ENCODE measurements at places on chromosomes 7 and 10. TPM values are rescaled to one million over a fixed set of nuclear protein-coding genes. Genes with fewer than 3 reads are reported as not detected.

Gene FGL2
- total RNA-seq = 0.34 TPM

Gene ZNF316
- total RNA-seq = 30.9 TPM

Gene GRM3
- not detected for total RNA-seq

Gene SMNDC1
- total RNA-seq = 13.7 TPM

Gene PDK4
- total RNA-seq = under 0.01 TPM

Gene ARHGEF35
- 27.1 TPM for total RNA-seq

Gene PODXL
- 0.34 TPM for total RNA-seq

Gene SLF2
- total RNA-seq = 16.4 TPM

Gene PTPRN2
- total RNA-seq = under 0.01 TPM

Gene IGF2BP3
- 28.4 TPM for total RNA-seq

Gene NKX2-3
- not detected for total RNA-seq

Gene CYP3A4
- not detected for total RNA-seq

Gene BCL7B
- total RNA-seq = 20.6 TPM

Gene CRYGN
- total RNA-seq = 0.14 TPM

Gene CLCN1
- total RNA-seq = not detected

Gene HPSE2
- not detected for total RNA-seq

Gene LDB3
- total RNA-seq = under 0.01 TPM

Gene DNAH11
- total RNA-seq = 7.3 TPM

Gene RAMP3
- not detected for total RNA-seq

Gene C10orf67
- under 0.01 TPM for total RNA-seq

Gene WEE2
- total RNA-seq = 0.14 TPM

Gene TMEM254
- total RNA-seq = 13.0 TPM

Gene CCDC172
- total RNA-seq = not detected

Gene C10orf62
- total RNA-seq = not detected

Gene ASB10
- total RNA-seq = not detected

Gene DDC
- total RNA-seq = not detected

Gene TMEM139
- 8.3 TPM for total RNA-seq

Gene FAM13C
- total RNA-seq = 1.00 TPM

Gene SCIN
- total RNA-seq = 3.2 TPM

Gene NKX6-2
- total RNA-seq = not detected

Gene CHN2
- total RNA-seq = not detected

Gene GNA12
- 12.6 TPM for total RNA-seq
